ENCODE measurements at places on chromosomes 4 and X. TPM values are rescaled to one million over a fixed set of nuclear protein-coding genes. Genes with fewer than 3 reads are reported as not detected.

GRCh38 chrX:119240356-119240755 lies 4.3 kb downstream of the PGRMC1 start:
- DNase-seq = no peak

The ZNF141 gene
- 21.9 TPM for polyA plus RNA-seq

DNA sequence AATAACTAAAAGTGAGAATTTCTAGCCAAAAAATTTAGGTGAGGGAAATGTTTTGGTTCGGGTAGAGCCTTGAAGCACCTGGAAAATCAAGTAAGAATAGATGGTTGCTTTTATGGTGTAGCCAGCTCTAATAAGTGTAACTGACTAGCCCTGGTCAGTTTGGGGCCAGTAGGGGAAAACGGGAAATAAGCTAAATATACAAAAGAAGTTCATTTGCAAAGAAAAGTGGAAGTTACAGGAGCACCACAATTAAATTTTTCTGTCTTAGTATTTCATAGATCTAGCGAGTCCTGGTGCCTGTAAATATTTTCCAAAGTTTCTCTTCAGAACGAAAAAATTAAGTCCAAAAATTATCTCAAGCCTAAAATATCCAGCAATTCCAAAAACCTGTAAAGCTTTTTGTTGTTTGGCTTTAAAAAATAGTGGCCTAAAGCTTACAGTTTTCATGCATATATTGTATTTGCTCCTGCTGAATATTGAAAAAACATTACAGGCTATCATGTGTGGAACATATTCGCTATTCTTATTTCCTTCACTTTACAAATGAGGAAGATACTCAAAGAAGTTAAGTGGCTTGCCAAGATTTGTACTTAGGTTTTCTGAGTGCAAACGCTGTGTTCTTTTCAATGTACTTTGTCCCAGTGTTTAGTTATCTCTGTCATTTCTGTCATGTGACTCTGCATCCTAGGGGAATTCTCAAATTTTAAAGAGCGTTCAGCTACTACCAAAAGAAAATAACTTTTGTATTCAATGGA lies 7.3 kb upstream of the PTPN13 start:
- DNase-seq = no peak

GRCh38 chr4:2925931-2926860 lies 37.0 kb downstream of the NOP14 start:
- DNase-seq = no peak

DNA sequence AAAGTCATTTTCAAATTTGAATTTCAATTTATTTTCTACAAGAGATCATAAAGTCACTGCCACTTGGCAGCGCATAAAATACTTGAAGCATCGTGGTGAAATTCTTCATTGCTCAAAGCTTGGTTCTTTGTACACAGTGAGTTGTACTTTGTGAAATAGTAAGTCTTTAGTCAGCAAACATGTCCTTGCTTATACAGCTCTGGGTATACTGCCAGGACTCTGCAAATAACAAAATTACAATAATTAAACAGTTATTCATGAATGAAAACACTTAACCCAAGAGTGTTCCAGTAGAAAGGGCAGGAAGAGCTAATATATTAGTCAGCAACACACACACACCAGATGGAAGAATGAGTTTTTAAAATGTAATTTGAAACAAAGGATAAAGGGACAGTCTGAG lies 1300.9 kb upstream of the DIAPH2 start:
- no peak for DNase-seq

DNA sequence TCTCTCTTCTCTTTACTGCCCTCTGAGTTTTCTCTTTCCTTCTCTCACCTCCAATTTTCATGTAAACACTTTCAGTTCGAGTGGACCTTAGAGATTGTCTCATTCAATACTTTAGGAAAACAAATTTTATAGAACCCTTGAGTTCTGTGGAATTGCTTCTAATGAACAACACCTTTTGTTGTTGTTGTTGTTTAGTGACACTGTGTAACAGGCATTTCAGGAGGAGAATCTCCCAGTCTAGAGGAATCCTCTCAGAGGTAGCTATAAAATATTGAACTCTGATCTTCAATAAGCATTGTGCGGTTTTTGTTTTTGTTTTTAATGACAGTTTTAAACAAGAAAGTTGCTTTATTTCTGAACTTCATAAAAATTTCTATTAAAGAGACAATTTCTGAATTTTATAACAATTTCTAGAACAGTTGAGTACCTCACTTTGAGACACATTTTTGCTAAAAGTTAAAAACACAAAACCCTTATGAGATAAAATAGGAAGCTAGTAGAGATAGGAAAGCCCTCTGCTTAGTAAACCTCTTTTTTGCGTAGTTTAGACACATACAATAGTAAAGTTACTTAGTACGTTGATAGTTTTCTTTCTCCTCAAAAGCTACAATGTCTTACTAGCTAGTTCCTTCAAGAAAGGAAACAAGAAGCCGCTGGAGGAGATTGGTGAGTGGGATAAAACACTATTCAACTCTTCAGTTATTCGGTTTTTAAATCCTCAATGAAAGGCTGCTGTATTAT lies 38.8 kb downstream of the CLCN3 start:
- DNase-seq = no peak

DNA sequence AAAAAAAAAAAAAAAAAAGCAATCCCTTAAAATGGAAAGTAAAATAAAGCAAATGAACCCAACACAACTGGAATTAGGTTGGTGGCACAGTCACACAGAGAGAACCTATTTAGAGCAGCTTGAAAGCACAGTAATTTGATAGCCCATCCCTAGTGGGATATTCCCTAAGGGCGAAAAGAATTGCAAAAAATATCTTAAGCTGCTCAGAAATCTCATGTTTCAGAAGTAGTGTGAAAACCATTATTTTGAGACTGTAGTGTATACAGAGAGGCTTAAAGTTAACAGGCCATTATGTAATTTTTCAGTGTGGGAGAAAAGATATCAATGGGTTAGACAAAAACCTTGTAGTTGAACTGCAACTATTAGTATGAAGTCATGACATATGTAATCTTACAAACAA lies 40.0 kb upstream of the DHX15 start:
- no peak for DNase-seq

DNA sequence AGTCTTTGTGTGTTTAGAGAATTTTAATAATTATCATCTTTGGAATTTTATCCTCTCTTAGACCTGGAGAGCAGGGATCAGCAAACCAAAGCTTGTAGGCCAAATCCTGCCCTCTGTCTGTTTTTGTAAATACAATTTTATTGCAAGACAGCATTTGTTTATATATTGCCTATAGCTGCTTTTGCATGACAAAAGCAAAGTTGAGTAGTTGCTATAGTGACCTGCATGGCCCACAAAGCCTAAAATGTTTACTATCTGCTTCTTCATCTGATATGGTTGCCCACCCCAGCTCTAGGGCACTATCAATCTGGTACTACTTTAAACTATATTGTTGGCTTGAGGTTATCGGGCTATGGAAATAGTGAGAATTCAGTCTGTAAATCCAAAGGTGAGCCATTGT lies 80.3 kb downstream of the GPAT3 start:
- no peak for DNase-seq

The FRMPD4 gene
- polyA plus RNA-seq = 0.34 TPM

The NWD2 gene
- polyA plus RNA-seq = 0.09 TPM

DNA sequence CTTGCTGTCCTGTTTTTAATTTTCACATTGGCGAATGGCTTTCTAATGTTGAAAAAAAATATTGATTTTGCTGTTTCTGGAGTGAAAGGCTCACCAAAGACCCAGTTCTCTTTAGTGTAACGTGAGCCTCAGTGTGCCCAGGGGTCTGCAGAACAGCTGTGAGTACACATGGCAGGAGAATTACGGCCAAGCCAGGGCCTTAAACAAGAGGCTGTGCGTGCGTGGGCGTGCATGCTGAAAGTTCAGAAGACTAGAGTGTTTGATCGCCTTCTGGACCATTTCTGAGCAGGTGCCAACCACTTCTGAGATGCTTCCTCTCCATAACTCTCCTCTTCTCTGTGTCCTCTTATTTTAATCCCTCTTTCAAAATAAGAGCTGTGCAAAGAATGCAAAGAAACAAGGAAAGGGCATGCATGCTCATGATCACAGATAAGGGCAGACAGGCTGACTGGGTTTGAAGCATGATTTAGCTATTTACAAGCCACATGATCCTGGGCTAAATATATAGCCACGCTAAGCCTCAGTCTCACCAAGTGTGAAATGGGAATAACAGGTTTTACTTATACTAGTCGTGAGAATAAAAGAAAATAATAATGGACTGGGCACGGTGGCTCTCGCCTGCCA lies 9.9 kb downstream of the PHEX start:
- DNase-seq = no peak

The RNF150 gene
- polyA plus RNA-seq = 22.2 TPM

The SPP1 gene
- polyA plus RNA-seq = 343 TPM

- DNase-seq = no peak
Observed at GRCh38 chrX:103565197-103565596, 20.1 kb upstream of the TCEAL4 start.

- no peak for DNase-seq
Observed at GRCh38 chrX:74160816-74161215, 143.2 kb upstream of the ZCCHC13 start.

GRCh38 chr4:77731656-77732055 lies 87.5 kb downstream of the CNOT6L start:
- DNase-seq = no peak

DNA sequence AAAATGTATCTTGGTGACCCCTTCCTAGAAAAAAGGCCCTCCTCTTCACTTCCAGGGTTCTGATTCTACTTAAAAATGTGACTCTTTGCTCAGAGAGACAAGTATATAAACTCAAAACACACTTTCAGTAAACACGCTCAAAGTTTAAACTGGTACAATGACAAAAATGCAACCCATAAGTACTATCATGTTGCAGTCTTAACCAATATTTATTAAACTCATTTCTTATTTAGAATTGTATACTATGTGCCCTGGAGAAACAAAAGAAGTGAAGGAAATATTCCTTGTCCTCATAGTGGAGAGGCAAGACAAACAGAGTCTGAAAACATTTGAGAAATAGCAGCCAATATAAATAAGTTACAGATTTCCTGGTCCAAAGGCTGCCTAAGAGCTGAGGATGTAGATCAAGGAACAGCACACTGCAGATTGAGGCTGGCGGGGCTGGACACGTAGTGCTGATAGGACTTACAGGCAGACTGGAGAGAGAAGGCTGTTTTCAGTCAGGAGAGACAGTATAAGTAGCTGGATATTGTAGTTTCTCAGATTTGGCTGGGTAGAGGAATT lies 39.1 kb upstream of the ANXA3 start:
- no peak for DNase-seq

The MAGEB17 gene
- 0.13 TPM for polyA plus RNA-seq

GRCh38 chr4:23384741-23385140 lies 505.1 kb downstream of the PPARGC1A start:
- no peak for DNase-seq

GRCh38 chrX:16239211-16239610 lies 71.9 kb downstream of the MAGEB17 start:
- DNase-seq = no peak

GRCh38 chr4:180434131-180434895 lies 1808.9 kb upstream of the TENM3 start:
- DNase-seq = no peak

The MTMR8 gene
- polyA plus RNA-seq = 2.4 TPM

GRCh38 chrX:68646421-68646820 lies 1.0 kb upstream of the STARD8 start:
- DNase-seq = no peak

The CSN1S1 gene
- polyA plus RNA-seq = not detected

- DNase-seq = no peak
Observed at GRCh38 chrX:107686792-107687191, 58.5 kb downstream of the PRPS1 start.

The GPRASP2 gene
- polyA plus RNA-seq = 40.6 TPM

GRCh38 chr4:10102474-10103332 lies 13.9 kb downstream of the WDR1 start:
- DNase-seq = no peak

The ANKRD50 gene
- polyA plus RNA-seq = 51.0 TPM

- no peak for DNase-seq
Observed at GRCh38 chrX:132442691-132443090, 46.1 kb downstream of the MBNL3 start.

The ETDB gene
- not detected for polyA plus RNA-seq

The AWAT2 gene
- not detected for polyA plus RNA-seq

DNA sequence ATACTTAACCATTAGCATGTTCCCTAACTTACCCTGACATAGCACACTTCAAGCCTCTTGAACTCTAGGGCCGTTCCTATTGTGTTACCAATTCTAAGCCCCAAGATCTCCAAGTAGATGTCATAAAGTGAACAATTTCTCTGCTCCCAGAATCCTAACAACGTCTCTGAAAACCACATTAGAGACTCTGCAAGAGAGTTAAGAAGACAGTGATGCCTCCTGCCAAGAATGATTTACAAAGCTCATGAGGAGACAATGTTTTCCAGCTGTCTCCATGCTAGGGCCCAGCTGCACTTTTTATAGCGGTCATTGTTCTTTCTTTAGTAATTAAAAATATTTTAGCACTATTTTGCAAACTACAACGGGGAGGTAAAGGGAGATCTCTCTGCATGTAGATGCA lies 358.4 kb downstream of the PPP3CA start:
- no peak for DNase-seq

DNA sequence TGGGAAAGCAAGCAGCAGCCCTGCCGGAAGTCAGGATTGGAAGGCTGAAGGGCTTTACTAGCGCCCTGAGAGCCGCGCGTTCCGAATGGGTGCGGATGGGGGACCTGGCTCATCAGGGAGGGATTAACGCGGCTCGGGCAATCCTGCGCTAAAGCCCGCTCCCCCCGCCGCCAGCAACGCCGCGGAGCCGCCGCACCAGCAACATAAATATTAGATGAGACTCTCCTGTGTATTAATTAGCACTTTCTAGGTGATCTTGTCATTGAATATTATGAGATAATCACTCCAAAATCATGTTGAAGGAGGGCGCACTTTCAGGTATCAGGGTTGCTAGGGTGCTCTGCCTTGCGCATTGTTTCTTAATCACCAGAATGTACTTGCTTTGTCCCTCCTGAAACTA lies 357.2 kb upstream of the FAM241A start:
- no peak for DNase-seq

The TKTL2 gene
- not detected for polyA plus RNA-seq

DNA sequence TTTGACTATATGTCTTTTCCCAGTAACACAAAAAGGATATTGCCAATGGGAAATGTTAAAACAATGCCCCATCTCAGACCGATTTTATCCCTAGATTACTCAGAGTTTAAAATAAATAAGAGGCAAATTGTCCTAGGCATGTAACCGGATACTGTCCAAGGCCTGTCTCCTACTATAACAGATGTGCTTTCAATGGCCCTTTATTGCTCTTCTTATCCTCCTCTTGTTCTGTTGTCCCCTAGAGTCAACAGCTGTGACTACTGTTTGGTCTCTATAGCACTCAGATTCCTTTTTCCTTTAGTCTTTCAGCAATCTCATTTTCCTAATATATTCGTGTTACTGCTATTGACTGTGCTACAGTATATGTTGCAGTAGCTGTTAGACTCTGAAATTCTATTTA lies 66.8 kb upstream of the PLS3 start:
- DNase-seq = no peak

The PORCN gene
- polyA plus RNA-seq = 9.8 TPM

DNA sequence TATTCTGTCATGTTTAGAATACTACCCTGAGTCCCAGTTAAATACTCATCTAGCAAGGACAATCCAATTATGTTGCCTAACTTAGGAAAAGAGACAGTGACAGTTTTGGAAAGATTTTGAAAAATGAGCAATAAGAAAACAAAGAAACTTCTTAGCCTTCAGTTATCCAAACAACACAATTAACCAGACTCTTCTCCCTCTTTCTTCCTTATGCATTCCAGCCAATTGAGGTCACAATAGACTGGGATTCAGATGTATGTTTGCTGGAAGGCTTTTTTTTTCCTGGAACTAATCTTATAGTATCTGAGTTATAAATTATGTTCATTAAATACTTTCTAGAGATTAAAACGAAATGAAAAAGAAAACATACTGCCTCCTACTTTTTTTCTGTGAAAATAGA lies 109.6 kb downstream of the GUCY2F start:
- DNase-seq = no peak
